ENCODE measurements at places on chromosomes 2 and 18. TPM values are rescaled to one million over a fixed set of nuclear protein-coding genes. Genes with fewer than 3 reads are reported as not detected.

- DNase-seq = no peak
Measured at GRCh38 chr18:10432781-10433180, 21.7 kb upstream of the APCDD1 start.

GRCh38 chr2:70887550-70888246, 48.0 kb upstream of the ATP6V1B1 start:
- DNase-seq = peak; percentile 14

GRCh38 chr18:52190631-52191030, 149.4 kb upstream of the DCC start:
- DNase-seq = no peak

DNA sequence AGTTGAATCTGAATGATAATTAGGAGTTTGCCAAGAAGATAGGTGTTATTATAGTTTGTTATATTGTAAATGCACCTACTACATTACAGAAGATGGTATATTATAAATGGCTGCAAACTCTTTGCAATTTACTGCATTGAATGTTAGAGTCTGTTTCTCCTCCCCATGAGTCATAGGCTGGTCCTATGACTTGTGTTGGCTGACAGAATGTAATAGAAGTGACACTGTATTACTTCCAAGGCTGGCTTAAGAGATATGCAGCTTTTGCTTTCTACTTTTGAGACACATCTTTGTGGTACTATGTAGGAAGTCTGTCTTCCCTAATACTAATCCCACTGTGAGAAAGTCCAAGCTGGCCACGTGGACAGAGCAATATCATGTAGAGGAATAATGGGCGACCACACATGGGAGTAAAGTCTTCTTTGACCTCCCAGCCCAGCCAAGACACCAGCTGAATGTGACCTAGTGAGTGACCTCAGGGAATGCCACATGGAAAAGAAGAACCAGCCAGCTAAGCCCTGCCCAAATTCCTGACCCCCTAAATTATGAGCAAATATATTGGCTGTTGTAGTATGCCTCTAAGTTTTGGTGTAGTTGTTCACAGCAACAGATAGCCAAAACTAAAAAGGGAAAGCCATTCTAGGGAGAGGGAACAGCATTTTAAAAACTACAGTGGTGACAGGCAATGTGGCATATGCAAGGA, 6.8 kb upstream of the DDX1 start:
- DNase-seq = no peak

- no peak for DNase-seq
Measured at GRCh38 chr18:38006541-38006940, 440.9 kb upstream of the CELF4 start.

GRCh38 chr2:186603286-186603685, 13.4 kb downstream of the ITGAV start:
- DNase-seq = no peak

The REG3G gene
- total RNA-seq = not detected

The SLC4A5 gene
- total RNA-seq = 10.1 TPM

The ALPI gene
- total RNA-seq = not detected

The GAREM2 gene
- total RNA-seq = 9.1 TPM
